ENCODE measurements at places on chromosomes 5 and 9.
A peak's percentile ranks its signal among the peaks of the same experiment; 100 is the strongest.

- no peak for DNase-seq
These were observed 819.6 kb upstream of the EDIL3 start for GRCh38 chr5:85204289-85204688.

- DNase-seq = no peak
These were observed 412.5 kb upstream of the POU5F2 start for GRCh38 chr5:94153736-94154450.

- DNase-seq = no peak
These were observed 810.6 kb downstream of the TLE4 start for GRCh38 chr9:80382211-80382891.

GRCh38 chr9:131101207-131101964 is 5.1 kb downstream of the AIF1L start:
- no peak for DNase-seq

GRCh38 chr5:617896-618295 is 5.8 kb downstream of the CEP72 start:
- DNase-seq = no peak

- peak; percentile 33 for DNase-seq
These were observed 77.4 kb upstream of the DMRT1 start for GRCh38 chr9:764105-764524.

DNA sequence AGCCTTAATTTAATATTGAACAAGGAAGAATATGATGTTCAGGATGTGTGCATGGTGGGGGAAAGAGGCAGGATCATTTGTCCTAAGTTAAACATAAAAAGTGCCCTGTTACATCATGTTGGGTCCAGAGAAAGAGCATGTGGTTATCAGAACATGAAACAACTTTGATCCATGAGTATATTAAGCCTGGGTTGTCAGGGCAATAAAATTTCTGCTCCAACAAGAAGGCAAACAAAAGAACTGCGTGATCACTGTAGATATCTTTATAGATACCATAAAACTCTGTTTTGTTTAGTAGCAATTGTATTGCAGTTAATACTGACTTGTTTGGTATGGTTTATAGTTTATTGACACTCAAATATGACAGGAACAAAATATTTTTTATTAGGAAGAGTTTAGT is 35.2 kb downstream of the PCA3 start:
- no peak for DNase-seq

DNA sequence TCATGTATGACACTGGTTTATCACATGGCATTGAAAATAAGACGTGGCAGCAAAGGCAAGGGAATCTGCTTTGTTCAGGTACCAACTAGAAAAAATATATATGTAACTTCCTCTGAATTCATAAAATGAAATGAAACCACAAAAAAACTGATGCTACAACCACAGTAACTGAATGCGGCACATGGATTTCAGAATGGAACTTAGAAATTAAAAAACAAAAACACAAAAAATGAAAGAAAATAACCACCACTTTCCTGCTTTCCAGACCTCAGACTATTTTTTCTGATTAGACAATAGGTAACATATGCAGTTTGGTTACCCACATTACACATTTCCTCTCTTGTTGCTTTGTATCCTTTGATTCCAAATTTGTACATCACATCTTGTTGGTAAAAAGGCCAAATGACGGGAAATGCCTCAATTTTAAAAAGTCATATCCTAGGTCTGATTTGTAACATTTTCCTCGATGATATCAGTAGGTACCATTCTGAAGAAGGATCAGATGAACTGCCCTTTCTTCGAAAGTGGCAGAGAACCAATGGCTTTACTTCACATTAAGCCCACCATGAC is 18.1 kb upstream of the PDCL start:
- DNase-seq = no peak

GRCh38 chr5:65127161-65127901 is 354.4 kb downstream of the ADAMTS6 start:
- no peak for DNase-seq

- no peak for DNase-seq
These were observed 16.8 kb upstream of the ZBTB43 start for GRCh38 chr9:126788046-126788445.

DNA sequence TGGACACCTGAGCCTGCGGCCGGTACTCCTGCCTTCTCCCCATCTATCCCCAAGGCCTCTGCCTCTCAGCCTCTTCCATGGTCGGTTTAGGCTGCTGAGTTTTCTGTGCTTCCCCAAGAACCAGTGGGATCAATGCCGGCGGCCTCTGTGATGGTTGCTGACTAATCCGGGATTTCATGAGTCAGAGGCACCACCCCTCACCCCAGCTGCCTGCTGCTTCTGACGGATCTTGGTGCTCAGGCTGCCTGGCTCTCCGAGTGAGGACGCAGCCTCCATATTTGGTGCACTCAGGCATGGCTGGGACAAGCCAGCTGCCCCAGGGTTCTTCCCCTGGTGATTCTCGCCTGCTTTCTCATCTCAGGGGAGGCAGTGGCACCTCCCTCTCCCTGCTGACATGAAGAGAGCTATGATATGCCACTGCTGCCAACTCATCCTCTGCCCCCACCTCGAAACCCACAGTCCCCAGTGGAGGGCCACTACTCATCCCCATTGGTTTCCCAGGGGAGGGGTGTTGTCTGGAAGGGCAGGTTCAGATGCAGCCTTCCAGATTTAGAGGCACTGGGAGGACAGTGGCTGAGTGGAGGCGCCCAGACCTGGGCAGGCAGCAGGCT is 3.3 kb upstream of the MAN1B1 start:
- DNase-seq = no peak

DNA sequence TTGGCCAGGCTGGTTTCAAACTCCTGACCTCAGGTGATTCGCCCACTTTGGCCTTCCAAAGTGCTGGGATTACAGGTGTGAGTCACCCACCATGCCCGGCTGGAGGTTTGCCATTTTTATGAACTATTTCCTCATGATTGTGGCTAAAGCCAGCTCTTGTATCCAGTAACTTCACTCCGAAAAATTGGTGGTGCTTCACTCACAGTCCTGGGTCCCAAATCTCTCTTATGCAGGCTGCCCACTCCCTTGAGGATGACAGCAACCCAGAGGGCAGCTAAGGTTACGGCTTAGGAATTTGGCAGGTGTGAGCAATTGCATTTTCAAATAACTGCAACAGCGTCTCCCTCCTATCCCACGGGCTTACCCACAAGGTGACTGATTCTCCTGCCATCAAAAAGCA is 23.4 kb upstream of the FUBP3 start:
- DNase-seq = no peak

- no peak for DNase-seq
These were observed 20.9 kb upstream of the SPARC start for GRCh38 chr5:151707567-151707966.

GRCh38 chr5:57408714-57409113 is 73.9 kb downstream of the ACTBL2 start:
- DNase-seq = no peak

GRCh38 chr5:32538031-32538547 is 47.3 kb upstream of the SUB1 start:
- peak; percentile 48 for DNase-seq

GRCh38 chr5:34038390-34038789 is 4.6 kb downstream of the C1QTNF3 start:
- DNase-seq = no peak

DNA sequence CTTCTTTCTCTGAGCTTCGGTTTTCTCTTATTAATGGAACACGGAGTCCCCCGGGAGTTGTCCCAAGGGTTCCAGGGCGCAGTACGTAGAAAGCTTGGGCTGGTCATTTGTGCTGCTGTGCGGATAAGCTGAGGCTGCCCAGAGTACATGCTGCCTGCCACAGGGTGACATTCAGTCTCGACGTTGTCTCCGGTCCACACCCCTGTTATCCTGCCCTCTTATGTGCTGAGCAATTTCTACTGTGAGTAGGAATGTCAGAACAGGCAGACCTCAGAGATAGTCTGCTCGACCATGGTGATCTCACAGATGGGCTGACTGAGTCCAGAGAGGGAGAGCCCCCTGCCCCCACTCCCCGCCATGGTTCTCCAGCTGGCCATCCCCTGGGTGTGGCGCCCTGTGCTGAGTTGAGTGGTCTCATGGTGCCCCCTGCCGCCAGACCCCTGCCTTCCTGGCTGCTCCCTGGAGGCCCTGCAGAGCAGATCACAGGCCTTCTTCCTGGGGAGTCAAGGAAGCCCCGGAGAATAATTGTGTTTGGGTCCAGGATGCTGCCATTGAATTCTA is 124.0 kb downstream of the RGS3 start:
- no peak for DNase-seq

DNA sequence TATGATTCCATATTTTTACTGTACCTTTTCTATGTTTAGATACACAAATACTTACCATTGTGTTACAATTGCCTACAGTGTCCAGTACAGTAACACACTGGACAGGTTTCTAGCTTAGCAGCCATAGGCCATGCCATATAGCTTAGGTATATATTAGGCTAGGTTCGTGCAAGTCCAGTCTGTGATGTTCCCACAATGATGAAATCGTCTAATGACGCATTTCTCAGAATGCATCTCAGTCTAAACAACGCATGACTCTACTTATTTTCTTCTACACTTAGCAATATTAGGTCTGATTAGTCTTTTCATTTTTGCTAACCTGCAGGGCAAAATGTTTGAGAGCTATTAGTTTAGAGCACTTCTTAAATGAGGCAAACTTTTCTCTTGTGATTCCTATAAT is 22.7 kb downstream of the OR2S2 start:
- no peak for DNase-seq

GRCh38 chr5:59843511-59844213 is 49.9 kb downstream of the PDE4D start:
- no peak for DNase-seq

- DNase-seq = peak; percentile 64
These were observed 1.7 kb upstream of the NTMT1 start for GRCh38 chr9:129624168-129624759.

GRCh38 chr5:16552666-16553343 is 64.0 kb downstream of the RETREG1 start:
- DNase-seq = peak; percentile 28

- no peak for DNase-seq
These were observed 191.2 kb downstream of the PALM2AKAP2 start for GRCh38 chr9:109971226-109971625.

GRCh38 chr9:77456829-77457437 is 191.2 kb downstream of the GNA14 start:
- peak; percentile 75 for DNase-seq

- no peak for DNase-seq
These were observed 179.5 kb downstream of the TRIO start for GRCh38 chr5:14322437-14323187.

- DNase-seq = no peak
These were observed 34.9 kb upstream of the EPB41L4B start for GRCh38 chr9:109355564-109356297.

DNA sequence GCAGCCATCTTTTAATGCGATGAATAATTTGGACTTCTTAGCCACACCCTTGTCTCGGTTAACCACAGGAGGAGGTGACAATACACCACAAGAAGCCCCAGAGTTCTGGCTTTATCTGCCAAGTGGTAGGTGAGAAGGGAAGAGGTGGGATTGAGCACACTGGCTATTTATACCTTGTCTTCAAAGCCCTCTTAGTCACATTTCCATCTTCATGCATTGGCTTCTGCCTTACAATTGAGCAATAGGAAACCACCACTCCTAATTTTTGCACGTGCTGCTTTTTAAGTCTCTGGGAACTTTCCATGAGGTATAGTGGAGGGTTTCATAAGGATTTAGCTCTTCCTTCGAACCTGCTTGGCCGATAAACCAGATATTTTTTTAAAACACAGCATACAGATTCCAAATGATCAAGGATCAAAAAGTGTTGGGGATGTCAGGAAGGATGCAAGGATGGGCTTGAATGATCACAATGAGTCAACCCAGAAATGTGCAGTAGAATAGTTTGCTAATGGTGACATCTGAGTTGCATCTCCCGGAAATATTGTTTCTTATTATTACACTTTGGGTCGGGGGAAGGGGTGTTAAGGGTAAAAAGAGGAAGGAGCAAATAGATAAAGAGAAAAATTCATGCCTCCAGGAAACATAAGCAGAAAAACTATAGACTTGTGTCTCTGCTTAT is 25.5 kb downstream of the PLAC8L1 start:
- no peak for DNase-seq

DNA sequence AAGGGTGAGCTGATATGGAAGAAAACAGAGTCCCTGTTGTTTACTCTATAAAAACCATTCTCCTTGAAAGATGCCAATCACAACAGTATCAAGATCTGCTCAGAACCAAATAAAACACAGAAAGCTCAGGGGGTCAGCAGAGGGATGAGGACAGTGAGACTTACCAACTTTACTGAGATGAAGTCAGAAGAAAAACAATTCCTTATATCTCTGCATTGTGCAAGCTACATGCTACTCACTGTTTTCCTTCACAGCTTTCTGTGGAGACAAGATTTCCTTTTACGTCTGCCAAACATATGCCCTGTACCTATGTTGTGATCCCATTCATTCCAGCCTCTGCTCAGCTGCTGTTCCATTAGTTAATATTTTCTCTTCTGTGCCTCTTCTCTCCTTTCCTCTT is 185.6 kb downstream of the TSSK1B start:
- DNase-seq = no peak

- DNase-seq = no peak
These were observed 70.4 kb downstream of the RAPGEF1 start for GRCh38 chr9:131669269-131670157.

- DNase-seq = no peak
These were observed 20.3 kb upstream of the ENC1 start for GRCh38 chr5:74660873-74661272.

DNA sequence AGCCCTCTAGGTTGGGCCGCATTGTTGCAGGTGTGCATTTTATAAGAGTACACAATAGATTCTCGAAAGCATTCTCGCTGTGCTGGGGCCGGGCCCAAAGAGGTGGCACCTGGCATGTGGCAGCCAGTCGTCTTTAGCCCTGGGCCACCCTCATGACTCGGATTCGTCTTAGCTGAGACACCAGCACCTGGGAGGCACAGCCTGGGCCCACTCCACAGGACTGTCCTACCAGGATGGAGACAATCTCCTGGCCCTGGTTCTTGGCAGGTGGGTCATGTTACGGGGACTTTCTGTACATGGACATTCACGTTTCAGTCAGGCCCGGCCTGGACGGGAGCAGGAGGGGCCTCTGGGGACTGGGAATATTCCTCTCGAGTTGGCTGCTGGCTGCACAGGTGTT is 212.5 kb downstream of the FANCC start:
- DNase-seq = no peak

GRCh38 chr5:78060421-78060820 is 234.1 kb downstream of the AP3B1 start:
- DNase-seq = no peak

- no peak for DNase-seq
These were observed 1440.8 kb upstream of the ACO1 start for GRCh38 chr9:30943446-30944224.

- DNase-seq = no peak
These were observed 146.0 kb downstream of the ADCY2 start for GRCh38 chr5:7541898-7542297.

DNA sequence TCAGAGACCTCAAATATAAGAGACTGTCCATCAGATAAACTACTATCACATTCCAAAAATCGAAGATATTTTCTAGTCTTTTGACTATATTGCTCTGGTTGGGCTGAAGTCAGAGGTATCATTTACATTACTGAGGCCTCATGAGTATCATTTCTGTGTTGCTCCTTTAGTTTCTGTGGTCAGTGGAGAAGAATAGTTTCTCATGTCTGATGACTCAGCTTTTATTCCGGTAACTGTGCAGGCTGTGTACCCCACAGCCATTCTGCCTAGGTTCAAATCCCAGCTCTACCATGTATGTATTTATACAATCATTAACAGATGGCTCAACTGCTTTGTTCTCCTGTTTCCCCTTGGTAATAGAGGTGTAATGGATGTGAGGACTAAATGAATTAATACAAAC is 179.3 kb downstream of the ALDH1A1 start:
- no peak for DNase-seq

All from CD4-positive, alpha-beta T cell treated with Interleukin-1 beta for 1 hour (primary cell).